ENCODE measurements at places on chromosomes 3 and 15. TPM values are rescaled to one million over a fixed set of nuclear protein-coding genes. Genes with fewer than 3 reads are reported as not detected.

GRCh38 chr3:183862610-183863009 lies 22.1 kb downstream of the PARL start:
- no peak for DNase-seq

GRCh38 chr15:69522361-69522760 lies 69.7 kb downstream of the RPLP1 start:
- no peak for DNase-seq

DNA sequence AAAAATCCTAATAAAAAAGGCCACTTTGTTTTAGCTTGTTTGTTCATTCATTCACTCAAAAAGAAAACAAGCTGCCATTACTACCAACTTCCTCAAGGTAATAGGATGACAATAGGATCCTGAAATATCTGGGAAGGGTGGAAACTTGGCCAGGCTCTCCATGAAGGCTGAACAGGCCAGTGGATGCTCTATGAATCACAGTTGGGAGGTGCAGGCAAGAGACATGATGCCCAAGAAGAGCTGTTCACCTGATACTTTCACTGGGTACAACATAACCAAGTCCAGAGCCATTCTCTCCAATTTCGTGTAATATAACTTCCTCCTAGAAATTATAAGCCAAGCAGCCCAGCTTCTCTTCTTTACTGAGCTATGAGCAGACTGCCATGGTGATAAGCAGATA lies 37.3 kb downstream of the NMNAT3 start:
- no peak for DNase-seq

DNA sequence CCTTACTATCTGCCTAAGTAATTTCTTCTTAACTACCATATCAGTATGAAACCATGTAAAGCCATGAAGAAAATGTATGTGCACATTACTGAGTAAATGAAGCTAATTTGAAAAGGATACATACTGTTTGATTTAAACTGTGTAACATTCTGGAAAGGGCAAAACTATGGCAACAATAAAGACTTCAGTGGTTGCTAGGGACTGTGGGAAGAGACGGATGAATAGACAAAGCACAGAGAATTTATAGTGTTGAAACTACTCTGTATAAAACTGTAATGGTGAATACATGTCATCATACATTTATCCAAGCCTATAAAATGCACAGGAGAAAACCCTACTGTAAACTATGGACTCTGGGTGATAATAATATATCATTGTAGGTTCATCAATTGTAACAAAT lies 1103.7 kb upstream of the EPHA6 start:
- DNase-seq: no peak

DNA sequence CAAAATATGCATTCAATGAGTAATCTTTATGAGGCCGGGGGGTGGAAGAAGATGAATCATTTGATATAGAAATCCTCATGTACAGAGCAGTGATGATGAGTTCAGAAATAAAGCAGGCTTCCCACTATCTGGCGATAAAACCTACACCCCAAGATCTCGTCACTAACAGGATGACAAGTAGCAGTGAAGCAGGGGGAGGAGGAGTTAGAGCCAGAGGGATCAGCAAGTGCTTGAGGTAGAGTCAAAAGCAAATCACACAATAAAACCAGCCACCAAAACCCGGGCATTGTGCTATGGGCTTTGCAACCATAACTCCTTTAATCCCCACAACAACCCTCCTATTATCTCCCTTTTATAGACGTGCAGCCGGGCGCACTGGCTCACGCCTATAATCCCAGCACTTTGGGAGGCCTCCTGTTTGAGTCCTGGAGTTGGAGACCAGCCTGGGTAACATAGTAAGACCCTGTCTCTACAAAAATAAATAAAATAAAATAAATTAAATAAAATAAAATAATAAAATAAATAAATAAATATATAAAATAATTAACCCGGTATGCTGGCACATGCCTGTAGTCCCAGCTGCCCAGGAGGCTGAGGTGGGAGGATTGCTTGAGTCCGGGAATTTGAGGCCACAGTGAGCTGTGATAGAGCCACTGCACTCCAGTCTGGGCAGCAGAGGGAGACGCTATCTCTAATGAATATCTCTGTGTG lies 53.0 kb downstream of the STARD5 start:
- no peak for DNase-seq

GRCh38 chr15:63918901-63919348 lies 85.2 kb upstream of the HERC1 start:
- DNase-seq: no peak

DNA sequence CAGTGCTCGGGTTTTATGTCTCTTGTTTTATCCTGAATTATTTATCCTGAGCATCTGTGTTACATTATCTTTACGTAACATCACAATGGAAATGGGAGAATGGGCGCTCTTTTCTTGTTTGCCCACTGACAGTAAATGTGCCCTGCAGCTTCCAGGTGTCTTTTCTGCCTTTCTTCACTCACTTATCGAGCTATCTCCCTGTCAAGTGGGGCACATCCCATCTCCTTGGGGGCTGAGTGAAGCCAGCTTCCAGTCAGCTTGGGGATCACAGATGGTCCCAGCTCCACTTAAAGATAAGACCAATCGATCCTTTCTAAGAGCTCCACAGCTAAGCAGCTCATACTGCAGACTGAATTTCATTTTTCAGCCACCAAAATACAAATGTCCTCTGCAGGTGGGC lies 125.8 kb downstream of the KBTBD8 start:
- no peak for DNase-seq

DNA sequence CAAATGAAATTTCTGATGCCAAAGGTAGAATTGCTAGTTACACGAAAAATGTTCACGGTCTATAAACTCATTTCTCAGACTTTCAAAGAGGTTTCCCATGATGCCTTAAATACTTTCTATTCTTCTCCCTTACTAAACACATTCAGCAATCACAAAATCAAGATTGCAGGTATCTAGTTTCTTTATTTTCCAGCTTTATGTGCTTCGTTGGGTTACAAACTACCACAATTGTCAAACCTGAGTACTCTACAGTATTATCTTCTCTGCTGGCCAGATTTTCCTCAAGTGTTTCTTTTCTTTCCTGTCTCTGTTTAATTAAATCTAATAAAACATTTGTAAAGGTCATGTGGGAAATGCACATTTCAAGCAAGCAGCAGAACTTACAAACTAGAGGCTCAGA lies 201.8 kb upstream of the ZNF385D start:
- peak; percentile 20 for DNase-seq

DNA sequence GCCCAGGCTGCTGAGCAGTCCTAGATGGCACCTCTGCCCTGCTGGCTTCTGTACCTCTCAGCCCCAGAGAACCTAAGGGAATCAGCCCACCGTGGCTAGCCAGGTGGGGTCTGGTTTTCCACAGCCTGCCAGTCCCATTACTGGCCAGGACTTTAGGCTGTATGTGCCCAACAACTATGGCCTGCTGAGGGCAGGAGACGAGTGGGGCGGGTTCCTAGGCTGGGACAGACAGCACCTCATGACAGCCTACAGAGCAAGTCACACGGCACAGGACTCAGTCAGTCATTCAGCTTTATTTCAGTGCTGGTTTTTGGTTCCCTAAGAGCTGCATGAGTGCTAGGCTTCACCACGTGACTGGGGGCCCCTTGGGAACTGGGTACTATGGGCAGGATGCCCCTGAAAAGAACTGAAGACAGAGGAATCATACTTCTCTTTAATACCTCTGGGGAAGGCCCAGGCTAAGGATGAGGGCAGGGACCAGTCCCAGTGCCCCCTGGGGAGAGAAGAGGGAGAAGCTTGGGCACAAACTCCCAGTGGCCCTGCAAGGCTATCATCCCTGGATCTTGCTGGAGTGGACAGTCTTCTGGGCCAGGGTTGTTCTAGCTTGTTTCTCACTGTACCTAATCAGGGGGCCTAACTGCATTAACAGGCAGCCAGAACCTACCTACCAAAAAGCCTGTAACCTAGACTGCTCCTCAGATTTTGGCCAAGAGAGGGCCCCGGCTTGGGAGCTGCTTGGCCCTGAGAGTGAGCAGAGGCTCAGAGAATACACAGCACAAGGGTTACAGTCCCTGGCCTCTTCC lies 14.8 kb downstream of the CLK3 start:
- no peak for DNase-seq

GRCh38 chr3:126486360-126486847 lies 10.7 kb upstream of the ZXDC start:
- DNase-seq: no peak

DNA sequence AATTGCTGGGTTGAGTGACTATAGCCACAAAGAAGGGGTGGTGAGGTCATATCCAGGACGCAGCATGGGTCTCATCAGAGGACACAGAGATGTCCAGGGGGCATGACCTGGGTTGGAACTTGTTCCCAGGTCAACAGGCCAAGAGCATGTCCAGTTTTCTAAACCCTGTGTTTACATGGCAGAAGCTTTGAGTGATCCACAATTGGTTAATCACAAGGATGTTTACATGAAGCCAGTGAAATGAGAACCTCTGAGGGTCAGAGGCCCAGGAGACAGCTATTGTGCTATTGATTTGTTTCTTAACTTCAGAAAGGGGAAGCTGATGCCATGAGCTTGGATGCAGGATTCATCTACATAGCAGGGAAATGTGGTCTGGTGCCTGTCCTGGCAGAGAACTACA lies 42.2 kb upstream of the TOPBP1 start:
- no peak for DNase-seq

Gene CDC25A
- 13.1 TPM for polyA plus RNA-seq

Gene EXD1
- polyA plus RNA-seq: not detected

Gene SCAANT1
- 0.61 TPM for polyA plus RNA-seq
